ENCODE measurements at places on chromosomes 4 and X. TPM values are rescaled to one million over a fixed set of nuclear protein-coding genes. Genes with fewer than 3 reads are reported as not detected.

- no peak for DNase-seq
Observed at GRCh38 chrX:151084454-151084853, 91.9 kb upstream of the GPR50 start.

GRCh38 chrX:97155816-97156215 is 272.1 kb downstream of the RPA4 start:
- no peak for DNase-seq

DNA sequence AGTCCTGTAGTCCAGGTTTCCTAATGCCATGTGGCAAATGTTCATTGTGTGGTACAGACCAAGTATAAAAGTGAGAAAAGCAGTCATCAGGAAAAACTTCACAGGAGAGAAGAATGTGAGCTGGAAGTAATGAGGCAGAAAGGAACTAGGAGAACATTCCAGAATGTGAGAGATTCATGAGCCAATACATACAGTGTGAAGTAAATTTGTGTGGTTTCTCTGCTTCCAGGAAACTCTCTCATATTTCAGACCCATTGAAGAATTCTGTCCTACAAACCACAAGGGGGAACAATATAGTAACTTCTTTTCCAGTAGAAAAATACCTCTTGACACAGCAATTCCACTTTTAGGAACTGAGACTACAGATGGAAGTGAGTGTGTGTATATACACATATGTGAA is 136.5 kb downstream of the RNF150 start:
- no peak for DNase-seq

DNA sequence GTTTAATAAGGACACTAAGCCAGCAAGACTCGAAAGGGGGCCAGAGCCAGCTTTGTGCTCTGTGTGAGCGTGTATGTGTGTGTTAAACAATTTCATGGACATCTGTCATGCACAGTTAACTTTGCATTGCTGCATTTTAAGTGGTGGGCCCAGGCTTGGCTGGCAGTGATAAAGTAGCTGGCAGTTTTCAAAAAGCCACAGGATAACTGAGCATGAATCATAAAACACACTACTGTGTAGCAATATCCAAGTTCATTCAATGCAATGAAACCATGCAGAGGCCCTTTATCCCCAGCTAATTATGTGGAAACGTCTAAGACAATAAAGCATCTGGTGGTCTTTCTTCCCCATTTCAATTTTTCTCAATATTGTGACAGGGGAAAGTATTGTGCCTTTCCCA is 132.9 kb downstream of the NKX6-1 start:
- no peak for DNase-seq

DNA sequence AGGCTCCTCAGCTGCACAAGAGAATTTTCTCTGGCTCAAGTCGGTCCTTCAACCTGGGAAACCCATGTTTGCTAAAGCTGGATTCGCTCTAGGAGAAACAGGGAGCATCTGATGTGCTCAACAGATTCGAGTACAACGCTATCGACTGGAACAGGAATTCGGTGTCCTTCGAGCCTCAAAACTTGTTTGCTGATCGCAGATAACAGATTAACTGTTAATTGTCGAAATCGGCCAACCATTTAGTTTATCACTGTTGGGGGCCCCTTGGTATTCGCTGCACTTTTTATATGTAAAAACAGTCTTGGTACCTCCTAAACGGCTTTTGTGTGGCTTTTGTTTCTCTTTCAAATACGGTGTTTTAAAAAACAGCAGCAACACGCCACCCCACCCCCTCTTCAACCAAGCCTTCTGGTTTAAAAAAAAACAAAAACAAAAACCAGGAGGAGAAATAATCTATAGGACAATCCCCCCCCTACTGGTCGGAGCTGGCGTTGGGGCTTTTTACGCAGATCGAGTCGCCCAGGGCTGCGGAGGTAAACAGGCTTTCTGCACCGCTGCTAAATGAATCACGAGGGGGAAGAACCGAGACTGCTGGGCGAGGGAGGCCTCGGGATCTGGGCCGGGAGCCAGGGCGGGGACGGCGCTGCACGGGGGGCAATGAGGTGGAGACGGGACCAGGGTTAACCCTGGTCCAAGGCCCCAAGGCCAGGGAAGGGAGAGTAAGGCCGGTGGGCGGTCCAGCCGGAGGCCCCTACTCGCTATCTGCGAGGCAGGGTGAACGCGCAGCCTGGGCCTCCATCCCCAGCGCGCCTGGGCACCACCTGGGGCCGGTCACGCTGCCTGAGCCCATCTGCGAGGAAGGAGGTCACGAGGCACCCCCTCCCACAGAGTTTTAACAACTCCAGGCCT is 71.7 kb upstream of the BCOR start:
- DNase-seq = peak; percentile 89

DNA sequence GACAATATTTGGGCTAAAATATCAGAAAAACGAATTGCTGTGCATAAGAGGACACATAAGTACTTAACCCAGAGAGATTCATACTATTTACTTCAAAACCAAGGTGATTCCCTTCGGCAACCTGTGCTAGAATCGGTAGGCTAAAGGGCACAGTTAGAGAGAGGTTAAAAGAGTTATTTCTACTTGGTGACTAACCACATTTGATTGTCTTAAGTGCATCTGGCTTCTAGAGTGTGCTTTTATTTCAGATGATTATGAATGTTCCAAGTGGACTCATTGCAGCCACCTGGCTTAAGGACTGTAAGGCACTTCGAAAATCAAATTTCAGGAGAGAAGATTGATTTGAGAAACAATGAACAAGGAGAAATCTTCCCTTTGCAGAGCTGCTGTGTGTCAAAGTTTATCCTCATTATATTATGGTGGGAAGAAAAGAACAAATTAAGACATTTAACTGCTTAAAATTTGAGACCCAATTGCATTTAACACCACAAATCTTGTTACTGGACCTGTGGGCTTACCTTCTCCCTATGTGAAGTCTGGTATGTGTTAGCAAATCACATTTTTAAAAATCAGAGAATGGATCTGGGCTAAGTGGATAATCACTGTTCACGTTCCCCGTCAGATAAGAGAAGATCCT is 34.0 kb downstream of the PHOX2B start:
- DNase-seq = no peak

DNA sequence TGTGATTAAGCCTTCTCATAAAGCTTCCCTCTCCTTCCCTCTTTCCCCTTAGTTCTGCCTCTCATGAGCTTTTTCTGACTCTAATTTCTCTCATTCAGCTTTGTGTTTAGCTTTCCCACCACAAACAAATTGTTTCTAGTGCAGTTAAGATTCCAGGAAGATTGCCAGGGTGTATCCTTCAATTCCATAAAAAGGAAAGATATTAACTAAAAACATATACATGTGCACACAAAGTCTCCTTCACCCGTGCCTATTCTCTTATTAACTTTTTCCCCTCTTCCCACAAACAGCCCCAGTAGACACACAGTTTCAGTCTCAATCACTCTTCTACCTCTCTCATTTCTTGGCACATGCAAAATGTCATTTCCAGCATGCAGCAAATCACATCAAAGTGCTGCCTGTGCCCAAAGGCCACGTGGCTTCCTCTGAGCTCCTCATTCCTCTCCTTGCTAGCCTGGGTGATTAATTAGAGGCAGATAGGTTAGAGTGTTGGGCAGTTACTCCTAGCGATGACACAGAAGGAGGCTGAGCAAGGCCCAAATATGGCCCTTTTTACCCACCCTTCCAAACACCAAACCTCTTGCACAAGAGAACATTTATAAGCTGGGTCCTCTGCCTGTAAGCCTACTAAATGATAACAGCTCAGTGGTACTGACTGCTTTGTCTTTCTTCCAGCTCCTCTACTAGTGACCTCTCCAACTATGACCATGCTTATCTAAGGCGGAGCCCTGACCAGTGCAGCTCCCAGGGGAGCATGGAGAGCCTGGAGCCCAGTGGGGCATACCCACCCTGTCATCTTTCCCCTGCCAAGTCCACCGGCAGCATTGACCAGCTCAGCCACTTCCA is 159.6 kb downstream of the SOWAHB start:
- DNase-seq = no peak

- DNase-seq = peak; percentile 99
Observed at GRCh38 chr4:169619958-169620879, at the start of gene CLCN3. CLCN3 (plus strand) TSS chr4:169620578; CDS start chr4:169635929, 15,351 bp downstream.

DNA sequence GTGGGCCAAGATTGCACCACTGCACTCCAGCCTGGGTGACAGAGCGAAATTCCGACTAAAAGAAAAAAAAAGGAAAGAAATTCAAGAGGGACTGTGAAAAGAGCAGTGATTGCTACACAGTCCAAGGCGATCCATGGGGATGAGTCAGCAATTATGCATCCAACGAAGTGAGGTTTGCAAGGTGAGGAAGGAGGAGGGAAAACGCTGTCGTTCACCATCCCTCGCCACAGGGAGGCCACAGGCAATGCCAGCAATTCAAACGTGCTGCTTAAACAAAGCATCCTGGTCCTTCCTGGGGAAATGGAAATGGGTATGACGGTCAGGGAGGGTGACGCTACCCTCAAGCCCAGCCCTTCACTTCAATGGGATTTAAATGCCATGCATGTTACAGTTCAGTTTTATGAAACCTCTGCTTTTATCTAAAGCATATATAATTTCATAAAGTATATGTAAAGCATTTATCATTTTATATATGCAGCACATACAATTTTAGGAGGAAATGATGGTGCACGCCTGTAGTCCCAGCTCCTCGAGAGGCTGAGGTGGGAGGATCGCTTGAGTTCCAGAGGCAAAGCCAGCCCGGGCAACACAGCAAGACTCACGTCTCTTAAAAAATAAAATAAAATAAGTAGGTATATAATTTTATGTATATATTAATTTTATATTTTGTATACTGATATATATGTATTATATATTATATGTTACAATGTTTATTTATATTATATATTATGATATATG is 108.7 kb downstream of the DHRSX start:
- DNase-seq = peak; percentile 94

DNA sequence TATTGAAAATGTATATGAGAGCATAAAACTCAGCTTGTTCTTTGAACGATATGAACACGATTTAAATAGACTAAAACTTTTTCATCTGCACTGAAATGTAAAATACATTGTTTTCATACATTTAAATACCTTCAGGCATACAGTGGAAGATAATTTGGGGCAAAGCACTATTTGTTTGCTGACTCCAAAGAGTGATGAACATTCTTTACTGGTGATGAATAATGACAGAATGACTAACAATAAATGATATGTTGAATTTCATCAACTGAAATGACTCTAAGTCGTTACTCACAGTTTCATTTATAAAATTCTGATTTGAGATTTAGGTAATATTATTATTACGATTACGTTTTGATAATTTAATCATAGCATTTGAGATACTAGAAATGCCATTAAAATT is 1160.1 kb downstream of the NLGN4X start:
- no peak for DNase-seq

DNA sequence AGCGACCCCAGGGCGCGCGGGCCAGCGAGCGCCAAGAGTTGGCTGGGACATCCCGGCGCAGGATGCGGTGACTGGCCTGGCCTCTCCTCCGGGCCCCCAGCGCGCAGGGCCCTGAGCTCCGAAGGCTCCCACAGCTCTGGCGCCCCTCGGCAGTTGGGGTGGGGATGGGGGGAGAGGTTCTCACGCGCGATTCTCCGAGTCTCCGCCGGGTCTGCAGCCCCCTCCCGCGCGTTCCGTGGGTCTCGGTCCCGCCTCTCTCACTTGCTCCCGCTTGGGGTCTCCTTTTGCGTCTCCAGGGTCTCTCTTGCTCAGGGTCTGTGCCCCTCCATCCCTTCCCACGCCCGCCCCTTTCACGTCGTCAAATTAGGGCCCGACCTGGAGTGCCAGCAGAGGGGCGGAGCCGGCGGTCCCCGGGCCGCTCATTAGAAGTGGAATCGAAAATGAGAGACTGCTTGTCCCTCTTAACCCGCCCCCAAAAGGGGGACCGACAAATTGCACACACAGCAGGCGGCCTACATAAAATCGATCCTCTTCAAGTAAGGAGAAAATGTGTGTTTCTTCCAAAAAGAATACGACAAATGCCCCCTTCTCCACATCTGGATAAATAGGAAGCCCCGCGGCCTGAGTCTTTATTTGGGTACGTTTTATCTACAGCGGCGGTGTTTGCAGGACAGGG is 877 bp upstream of the NKX1-1 start:
- DNase-seq = no peak

DNA sequence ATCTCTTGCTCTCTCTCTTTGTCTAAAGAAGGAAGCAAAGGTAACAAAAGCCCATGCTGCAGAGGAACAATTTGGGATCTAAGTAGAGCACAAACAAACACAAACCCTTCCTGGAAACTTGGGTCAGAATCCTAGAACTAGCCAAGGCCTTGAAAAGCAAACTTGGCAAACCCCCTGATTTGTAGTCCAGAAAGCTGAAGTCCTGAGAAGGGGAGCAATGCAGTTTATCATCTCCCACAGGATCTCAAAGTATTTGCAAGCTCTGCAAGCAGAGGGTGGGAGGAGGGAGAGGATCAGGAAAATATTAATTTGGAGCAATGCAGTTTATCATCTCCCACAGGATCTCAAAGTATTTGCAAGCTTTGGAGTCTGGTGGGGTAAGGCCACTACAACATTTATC is 379.5 kb upstream of the FGF13 start:
- no peak for DNase-seq

DNA sequence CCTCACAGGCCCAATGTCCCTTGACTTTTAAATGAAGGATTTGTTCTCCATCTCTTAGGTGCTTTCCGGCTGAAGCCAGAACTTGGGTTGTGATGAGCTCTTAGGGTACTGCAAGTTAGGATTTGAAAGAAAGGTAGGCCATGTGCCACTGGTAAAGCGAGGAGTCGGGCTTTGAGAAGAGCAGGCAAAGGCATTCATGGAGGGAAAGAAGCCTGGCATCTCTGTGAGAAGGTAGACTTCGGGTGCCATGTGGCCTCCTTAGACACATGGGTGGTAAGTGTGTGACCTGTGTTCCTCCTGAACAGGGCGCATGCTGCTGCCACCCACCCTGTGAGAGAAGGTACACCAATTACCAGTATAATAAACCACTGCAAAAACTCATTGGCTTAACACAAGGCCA is 102.9 kb downstream of the GATB start:
- no peak for DNase-seq

DNA sequence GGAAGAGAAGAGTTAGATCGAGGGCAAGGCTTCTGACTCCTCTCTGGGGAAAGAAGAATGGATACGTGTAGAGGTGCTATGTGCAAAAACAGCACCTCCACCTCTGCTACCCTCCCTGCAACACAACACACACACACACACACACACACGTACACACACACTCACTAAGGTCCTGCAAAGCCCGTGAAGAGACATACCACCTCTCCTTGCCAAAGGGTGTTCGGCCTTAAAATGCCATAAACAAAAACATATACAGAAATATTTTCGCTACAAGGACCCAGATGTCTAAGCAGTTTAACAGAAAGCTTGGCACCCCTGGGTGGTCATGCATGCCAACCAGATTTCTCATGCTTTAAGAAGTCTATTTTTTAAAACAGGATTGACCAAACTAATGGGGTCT is 1.5 kb downstream of the TIFA start:
- DNase-seq = peak; percentile 14

GRCh38 chr4:54149323-54149722 is 49.4 kb downstream of the GSX2 start:
- DNase-seq = no peak

The BMPR1B gene
- 1.2 TPM for total RNA-seq

The LDOC1 gene
- total RNA-seq = 2.8 TPM

The TCEAL2 gene
- not detected for total RNA-seq

The SPATA18 gene
- 4.3 TPM for total RNA-seq

The CYTL1 gene
- total RNA-seq = not detected

The TBC1D8B gene
- total RNA-seq = 6.2 TPM
